Sciatic nerve (tissue), 2 donors: ENCODE measurements at places on chromosomes 7 and 10. TPM values are rescaled to one million over a fixed set of nuclear protein-coding genes. Genes with fewer than 3 reads are reported as not detected.

DNA sequence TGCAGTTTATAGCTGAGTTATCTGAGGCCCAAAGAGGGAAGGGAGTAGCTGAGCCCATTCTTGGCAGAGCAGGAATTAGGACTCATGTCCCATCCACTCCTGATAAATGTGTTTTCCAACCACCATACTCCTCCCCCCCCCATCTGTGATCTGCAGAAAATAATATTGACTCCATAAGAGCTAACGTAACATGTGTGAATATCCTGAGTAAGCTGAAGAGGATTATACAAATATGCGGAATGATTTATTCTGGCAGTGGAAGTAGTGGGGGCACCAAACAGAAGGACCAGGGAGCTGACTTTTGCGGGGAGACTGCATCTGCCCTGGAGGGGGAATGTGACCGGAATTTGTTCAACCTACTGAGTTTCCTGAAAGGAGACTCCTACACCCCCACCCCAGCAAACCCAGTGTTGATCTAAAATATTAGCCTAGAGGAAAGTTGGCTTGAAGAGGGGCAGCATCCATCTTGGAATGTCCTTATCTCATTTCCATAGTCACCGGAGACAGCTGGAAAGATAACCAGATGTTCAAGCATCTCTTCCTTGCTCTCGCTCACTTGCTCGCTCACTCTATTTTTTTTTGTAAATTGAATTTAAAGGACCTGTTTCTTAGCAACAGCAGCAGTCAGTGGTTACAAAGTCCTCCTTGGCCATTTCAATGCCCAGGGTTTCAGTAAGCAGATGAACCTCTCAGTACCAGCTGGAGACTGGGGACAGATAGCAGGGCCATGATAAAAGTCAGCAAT, 114.7 kb downstream of the RPS24 start:
- DNase-seq: no peak

DNA sequence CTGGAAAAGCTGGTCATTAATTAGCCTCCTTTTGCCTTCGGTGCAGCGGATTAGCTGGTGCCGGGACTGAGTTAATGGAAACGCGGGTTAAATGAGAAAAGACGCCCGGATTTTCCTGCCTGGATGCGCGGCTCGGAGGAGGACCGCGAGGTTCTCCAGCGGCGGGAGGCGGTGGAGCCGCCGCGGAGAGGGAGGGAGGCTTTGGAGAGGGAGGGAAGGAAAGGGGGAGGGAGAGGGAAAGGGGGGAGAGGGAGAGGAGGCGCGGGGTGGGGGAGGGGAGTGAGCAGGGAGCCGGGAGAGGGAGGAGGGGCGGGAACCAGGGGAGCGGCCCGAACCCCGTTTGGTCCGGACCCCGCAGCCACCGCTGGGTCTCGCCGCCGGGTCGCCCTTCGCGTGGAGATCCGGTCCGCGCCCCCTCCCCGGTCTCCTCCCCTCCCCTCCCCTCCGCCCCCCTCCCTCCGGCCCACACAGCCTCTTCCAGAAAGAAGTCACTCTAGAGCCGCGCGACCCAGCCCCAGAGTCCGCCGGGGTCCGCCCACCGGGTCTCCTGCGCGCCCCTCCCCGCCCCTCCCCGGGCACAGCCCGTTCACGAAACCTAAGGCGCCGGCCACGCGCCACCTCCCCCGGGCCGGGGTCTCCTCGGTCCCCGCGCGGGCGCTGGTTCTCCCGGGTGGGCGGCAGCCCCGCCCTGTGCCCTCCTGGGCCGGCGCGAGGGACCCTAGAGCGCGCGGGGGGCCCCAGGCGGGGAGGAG, 347.5 kb downstream of the DNAJB6 start:
- DNase-seq: no peak

- DNase-seq: no peak
Measured at GRCh38 chr10:9615189-9615588, 1402.5 kb upstream of the CELF2 start.

DNA sequence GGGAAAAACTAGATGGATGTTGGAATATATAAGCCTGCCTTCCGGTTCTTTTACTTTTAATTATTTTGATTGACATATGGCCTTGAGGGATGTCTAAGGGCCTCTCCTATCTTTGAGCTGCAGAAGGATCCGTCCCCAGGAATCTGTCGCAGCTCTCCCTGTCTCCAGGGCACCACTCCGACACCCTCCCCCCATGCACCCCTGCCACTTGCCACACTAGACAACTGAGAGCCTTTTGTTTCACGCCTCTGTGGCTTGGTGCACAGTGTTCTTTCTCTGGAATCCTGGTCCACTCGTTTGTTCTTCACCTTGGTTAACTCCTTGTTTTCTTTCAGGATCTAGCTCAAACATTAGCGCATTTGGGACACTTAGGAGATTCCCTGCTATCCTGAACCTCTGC, 124.1 kb upstream of the EFCAB10 start:
- no peak for DNase-seq

DNA sequence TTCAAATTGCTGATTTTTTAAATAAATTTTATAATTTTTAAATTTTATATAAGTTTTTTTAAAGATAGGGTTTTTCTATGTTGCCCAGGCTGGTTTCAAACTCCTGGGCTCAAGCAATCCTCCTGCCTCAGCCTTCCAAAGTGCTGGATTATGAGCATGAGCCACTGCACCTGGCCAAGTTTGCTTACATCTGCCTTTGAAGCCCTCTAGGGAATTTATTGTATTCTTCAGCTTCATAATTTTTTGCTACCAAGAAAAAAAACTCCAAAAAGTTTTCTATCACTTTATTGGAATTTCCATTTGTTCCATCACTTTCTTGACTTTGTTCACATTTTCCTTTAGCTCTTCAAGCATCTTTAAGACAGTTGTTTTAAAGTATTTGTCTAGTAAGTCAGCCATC, 3.8 kb upstream of the POLD2 start:
- DNase-seq: no peak

DNA sequence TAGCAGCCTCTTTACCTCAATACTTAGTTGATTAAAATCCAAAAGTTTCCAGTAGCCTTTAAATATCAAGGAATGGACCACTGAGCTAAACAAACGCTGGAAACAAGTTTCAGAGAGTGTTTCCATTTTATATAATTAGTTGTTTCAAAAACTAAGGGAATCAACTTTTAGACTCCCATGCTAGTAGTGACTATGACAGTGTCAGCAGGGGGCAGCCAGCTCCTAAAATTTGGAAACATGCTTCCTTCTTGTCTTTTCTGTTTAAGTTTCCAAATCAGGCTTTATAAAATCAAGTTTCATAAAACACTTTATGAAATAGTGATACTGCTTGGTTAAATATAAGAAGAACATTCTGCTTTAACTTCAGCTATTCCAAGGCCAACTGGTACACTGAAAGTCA, 138.2 kb upstream of the TMEM229A start:
- no peak for DNase-seq

DNA sequence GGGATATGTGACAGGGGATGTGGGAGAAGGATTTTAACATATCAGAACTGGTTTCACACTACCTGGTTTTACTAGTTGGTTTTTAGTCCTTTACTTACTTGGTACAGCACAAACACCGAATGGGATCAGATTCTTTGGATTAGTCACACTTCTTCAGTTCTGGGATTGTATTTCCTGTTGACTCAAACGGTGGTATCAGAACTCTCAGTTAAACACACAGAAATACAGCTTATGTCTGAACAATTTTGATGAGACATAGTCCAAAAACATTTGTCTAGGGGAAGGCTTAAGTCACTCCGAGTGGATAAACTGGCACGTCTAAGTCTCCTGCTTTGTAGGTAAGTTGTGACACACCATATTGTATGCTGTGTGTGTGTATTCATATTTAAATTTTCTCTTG, 480.5 kb downstream of the PHTF2 start:
- no peak for DNase-seq

DNA sequence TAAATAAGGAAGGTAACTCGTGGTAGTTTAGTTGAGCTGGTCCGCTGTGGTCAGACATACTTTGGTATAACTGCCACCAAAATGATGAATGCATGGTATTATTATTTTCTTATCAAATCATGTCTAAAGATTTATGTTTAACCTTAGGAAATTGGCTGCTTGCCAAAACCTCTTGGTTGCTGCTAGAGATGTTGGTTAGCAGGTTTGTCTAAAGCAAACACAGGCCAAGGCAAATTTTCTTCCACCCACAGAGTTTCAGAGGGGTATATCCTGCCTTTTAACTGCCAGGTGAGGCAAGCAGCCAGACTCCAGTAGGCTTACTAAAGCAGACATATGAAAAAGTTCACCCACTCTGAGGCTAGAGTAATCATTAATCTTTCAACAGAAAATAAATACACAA, 101.4 kb downstream of the SEMA3E start:
- DNase-seq: no peak

GRCh38 chr7:42567051-42567450, 330.0 kb upstream of the GLI3 start:
- no peak for DNase-seq

DNA sequence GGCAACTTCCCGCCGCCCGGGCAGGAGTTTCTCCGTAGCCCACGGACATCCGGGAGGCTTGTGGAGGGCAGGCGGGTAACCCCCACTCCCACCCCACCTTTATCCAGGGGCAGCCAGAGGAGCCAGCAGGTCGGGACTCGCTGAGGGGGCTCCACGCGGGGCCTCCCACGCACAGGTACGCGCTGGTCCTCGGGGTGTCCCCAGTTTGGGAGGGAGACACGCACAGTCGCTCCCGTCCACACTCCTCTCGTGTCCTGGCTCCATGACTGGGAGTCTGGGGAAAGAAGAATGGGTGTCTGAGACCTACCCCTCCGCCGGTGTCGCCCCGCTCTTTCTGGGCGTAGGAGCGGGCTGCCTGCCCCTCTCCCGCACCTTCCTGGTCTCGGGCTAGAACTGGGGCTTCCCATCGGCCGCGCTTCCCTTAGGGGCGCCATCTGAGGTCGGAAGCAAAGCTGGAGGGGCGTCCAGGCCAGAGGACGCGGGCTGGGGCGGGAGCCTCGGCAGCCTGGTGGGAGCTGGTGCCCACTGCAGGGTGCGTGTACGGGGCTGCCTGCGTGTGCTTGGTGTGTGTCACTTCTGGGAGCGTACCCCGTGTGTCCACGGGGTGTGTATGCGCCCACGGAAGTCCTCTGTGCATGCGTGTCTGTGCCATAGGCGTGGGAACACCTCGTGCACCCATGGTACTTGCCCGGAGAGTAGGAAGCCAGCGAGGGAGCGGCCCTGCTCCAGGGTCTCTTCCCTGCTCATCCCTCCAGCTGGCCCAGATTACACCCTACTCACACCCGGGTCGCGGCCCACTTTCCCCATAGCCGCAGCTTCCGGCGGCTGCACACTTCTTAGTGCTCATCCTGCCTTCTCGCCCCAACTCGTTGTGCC, 73.0 kb upstream of the LEP start:
- no peak for DNase-seq

- DNase-seq: no peak
Measured at GRCh38 chr7:17311952-17312351, 13.5 kb downstream of the AHR start.

- no peak for DNase-seq
Measured at GRCh38 chr10:62330213-62330612, 44.0 kb upstream of the ZNF365 start.

DNA sequence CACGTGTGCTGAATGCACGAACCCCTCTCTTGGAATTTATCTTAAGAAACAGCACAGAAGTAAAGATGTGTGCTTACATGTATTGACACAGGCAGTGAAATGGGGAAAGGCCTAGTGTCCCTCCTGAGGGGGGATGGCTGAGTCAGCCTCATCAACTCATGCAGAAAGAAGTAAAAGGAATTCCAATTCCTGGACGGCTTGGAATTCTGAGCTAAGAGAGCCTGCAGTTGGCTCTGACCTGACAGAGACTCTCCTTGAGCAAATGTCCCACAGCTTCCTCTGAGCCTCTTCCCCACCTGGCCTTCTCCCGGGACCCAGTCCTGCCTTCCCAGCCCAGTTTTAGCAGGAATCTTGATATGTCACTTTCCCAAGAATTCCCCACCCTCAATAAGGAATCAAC, 542.4 kb upstream of the ADARB2 start:
- DNase-seq: no peak

DNA sequence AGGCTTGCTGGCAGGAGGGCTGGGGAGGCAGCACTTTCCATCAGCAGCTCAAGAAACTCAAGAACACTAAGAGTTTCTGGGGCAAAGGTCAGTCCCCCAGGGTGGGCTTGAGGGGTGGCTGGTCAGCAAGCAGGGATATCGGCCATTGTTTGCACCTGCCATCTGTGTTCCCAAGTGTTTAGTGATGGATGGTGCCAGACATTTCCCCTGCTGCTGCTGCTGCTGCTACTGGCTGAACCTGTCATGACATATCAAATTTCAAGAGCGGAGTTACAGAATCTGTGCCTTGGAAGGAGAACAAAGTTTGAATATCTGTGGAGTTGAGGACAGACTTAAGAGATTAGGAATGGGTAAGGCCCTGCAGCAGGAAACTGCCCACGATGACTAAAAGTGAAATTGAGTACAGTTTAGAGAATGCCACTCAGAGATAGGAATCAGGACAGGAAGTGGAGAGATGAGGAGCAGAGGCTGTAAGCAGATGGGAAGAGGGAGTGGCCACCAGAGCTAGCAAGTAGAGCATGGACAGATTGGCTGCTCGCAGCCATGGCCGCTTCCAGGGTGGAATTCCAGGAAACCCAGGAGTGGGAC, 39.2 kb upstream of the PPP1R3C start:
- DNase-seq: no peak

- DNase-seq: no peak
Measured at GRCh38 chr7:148847815-148848734, 36.0 kb downstream of the EZH2 start.

DNA sequence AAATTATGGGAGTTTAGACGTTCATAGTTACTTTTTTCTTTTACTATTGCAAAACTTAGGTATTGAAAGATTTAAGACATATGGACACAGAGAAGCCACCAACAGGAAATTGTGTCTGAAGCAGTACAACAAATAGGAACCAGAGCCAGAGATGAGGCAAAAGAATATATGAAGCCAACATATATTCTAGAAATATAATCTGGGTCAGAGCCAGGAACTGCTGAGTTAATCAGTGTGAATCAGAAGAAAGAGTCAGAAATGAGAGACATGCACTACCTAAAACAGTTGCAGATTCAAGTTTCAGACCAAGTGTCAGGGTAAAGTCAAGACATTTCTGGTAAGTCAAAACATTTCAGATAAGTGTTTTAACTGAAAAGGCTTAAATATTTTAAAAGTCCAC, 67.7 kb downstream of the DGKB start:
- no peak for DNase-seq

- DNase-seq: no peak
Measured at GRCh38 chr10:112898540-112899390, 51.3 kb upstream of the TCF7L2 start.

GRCh38 chr10:60819271-60819670, 41.0 kb downstream of the CDK1 start:
- no peak for DNase-seq

The CHAT gene
- not detected for total RNA-seq

The PVRIG gene
- 1.2 TPM for total RNA-seq

The LLCFC1 gene
- total RNA-seq: not detected

The IGFBP3 gene
- 60.9 TPM for total RNA-seq

The PTEN gene
- 139 TPM for total RNA-seq

The HTR7 gene
- total RNA-seq: 0.94 TPM

The GBX1 gene
- not detected for total RNA-seq

The TPST1 gene
- total RNA-seq: 29.0 TPM

The ADAMTS14 gene
- total RNA-seq: 3.1 TPM
